ENCODE measurements at places on chromosomes 7 and 10. TPM values are rescaled to one million over a fixed set of nuclear protein-coding genes. Genes with fewer than 3 reads are reported as not detected.

SSC4D gene
- 0.64 TPM for total RNA-seq

SPDYE6 gene
- total RNA-seq, result not detected

CEP55 gene
- 35.0 TPM for total RNA-seq

CFAP70 gene
- total RNA-seq, result 0.43 TPM

SLC18A3 gene
- total RNA-seq, result under 0.01 TPM

VIPR2 gene
- total RNA-seq, result not detected

TUBB8 gene
- total RNA-seq, result not detected

DNA sequence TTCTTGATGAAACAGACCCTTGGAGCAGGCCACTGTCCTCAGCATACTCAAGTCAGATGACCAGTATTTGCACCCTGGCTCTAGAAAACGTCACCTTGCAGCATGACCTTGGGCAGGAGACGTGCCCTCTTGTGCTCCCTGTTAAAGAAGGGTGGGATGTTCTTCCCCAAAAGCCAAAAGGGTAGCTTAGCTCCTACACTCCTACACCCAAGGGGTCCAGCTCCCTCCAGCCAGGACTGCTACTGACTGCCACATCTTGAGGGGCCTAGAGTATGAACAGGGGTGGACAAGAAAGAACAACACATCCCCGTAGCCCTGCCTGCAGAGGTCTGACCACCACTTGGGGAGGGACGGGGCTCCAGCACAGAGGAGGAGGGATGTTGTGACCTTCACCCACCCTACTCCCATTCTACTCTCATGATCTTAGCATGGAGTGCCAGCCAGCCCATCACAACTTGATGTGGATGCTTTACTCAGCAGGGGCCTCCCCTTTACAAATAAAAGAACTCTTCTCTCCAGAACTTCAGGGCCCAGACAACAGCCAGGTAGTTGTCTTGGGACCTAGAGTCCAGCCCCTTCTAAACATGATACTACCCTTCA, 165.3 kb upstream of the ZMIZ1 start:
- no peak for DNase-seq

PRPS1L1 gene
- not detected for total RNA-seq

- DNase-seq, result no peak
These were observed 164.3 kb downstream of the FGFR2 start for GRCh38 chr10:121433965-121434364.

- DNase-seq, result no peak
These were observed 31.6 kb downstream of the GRB10 start for GRCh38 chr7:50751146-50751545.

DNA sequence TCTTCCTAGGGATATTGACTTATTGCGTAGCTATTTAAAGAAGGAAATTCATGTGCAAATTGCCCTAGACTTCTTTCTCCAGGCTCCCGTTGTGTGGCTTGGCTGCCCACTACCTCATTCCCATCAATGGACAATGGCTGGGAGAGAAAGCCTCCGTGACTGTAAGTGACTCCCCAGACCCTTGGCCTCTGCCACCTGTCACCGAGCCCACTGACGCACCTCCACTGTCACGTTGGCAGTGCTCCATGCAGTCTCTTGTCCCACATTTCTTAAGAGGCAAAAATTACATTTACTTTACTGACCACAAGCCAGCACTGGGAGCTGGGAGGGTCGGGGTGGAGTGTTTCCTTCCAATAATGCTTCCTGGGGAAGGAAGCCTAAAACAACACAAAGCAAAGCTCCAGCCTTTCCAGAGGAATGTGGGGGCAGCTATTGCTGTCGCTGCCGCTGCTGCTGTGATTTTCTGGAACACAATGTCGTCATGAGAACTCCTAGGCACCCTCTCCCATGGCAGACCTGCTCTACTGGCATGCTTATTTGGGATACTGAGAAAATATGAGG, 89.7 kb upstream of the STEAP1B start:
- peak; percentile 64 for DNase-seq

ADAM22 gene
- total RNA-seq, result 1.3 TPM

GRCh38 chr10:95423164-95424005, 132.6 kb upstream of the PDLIM1 start:
- no peak for DNase-seq

CTAGE4 gene
- total RNA-seq, result 0.43 TPM

TRIM24 gene
- 10.3 TPM for total RNA-seq

GTF2IRD2 gene
- 10.6 TPM for total RNA-seq

DNA sequence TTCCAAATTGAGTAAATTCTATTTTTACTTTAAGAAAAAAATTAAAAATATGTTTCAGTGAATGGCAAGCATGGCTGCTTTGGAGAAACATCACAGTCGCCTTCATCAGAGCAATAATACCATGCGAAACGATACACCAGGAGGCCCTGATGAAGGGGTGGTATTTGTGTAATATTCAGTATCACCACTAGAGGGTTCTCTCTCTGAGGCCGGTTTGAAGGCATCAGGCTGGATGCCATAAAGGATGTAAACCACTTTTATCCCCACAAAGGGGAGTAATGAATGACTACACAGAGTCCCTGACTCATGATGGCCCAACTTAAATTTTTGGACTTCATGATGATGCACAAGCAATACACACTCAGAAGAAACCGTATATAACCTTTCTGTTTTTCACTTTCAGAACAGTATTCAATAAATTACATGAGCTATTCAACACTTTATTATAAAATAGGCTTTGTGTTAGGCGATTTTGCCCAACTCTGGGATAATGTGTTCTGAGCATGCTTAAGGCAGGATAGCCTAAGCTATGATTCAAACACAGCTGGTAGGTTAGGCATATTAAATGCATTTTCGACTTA, 95.5 kb downstream of the PPP1R17 start:
- peak; percentile 31 for DNase-seq

DNA sequence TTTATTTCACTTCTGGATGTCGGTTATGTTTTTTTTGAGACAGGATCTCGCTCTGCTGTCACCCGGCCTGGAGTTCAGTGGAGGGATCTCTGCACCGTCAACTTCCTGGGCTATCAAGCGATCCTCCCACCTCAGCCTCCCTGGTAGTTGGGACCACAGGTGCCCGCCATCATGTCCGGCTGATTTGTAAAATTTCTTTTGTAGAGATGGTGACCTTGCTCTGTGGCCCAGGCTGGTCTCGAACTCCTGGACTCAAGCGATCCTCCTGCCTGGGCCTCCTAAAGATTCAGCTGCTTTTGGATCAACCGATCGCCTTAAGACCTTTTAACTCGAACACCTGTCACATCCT, 606 bp upstream of the RABGEF1 start:
- no peak for DNase-seq

DNA sequence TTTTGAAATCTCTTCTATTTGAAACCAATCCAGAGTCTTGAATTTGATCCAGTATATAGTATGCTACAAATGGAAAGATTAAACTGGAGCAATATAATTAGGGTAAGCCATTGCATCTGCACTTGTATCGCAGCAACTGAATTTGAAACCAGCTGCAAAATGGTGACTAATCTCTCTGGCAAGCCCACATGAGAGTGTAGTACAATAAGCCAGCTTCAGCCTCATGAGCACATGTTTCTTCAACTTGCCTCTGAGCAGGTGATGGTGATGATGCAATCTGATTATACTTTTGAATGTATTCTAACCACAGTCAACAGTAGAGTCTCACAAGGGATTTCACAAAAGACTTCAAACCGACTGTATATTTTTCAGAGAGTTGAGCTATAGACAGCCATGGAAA, 829 bp upstream of the RPA3 start:
- DNase-seq, result peak; percentile 93

GRCh38 chr7:32515890-32516550, 20.7 kb downstream of the AVL9 start:
- DNase-seq, result no peak

DNA sequence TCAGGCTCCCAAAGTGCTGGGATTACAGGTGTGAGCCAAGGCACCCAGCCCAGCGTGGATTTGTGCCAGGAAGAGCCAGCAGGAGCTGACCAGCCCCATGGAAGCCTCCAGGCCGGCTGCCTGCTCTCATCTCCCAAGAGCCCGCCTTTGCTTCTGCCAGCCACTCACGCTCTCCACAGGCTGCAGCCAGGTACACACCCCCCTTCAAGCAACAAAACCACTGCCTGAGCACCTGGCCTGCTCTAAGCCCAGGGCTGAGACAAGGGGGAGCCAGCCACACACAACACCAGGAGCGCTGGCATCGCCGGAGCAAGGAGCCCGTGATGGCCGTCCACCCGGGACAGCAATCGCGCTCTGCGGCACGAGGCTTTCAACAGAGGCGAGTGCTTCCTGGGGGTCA, 34.5 kb downstream of the MAD1L1 start:
- no peak for DNase-seq

- DNase-seq, result no peak
These were observed 779 bp downstream of the IFIT2 start for GRCh38 chr10:89302625-89303024.

DNA sequence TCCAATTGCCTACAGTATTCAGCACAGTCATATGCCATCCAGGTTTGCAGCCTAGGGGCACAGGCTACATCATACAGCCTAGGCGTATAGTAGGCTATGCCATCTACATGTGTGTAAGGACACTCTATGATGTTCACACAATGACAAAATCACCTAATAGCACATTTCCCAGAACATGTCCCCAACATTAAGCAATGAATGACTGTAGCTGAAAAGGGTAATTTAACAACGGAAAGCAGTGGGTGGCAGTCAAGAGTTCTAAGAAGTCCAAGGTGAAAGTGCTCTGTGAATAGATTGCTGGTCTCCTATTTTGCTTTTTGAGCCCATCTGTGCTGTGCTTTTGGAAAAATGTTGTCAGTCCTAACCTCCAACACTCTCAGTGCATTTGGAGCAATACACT, 162.6 kb downstream of the KLF6 start:
- DNase-seq, result no peak

PRR15 gene
- 1.3 TPM for total RNA-seq

GRCh38 chr10:127618797-127619196, 69.7 kb downstream of the NPS start:
- no peak for DNase-seq

WNT8B gene
- total RNA-seq, result not detected

OR2A7 gene
- total RNA-seq, result 0.32 TPM

PRLHR gene
- total RNA-seq, result not detected

- DNase-seq, result no peak
These were observed 5.8 kb downstream of the FLNC start for GRCh38 chr7:128835790-128836641.

ENO4 gene
- under 0.01 TPM for total RNA-seq

DNA sequence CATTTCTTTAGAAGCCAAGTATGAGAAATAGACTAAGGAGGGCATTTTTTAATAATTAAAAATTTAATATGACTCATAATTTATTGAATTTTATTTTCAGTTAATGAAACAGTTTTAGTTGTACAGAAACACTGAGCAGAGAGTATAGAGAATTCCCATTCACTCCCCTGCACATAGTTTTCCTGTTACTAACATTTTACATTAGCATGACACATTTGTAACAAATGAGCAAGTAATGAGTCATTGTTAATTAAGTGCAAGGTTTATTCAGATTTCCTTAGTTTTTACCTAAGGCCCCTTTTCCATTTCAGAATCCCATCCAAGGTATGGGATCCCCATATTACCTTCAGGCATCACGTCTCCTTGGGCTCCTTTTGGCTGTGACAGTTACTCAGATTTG, 271.5 kb upstream of the FZD8 start:
- peak; percentile 54 for DNase-seq

GRCh38 chr7:77843194-77843593, 44.6 kb downstream of the PHTF2 start:
- no peak for DNase-seq

SYCE1 gene
- total RNA-seq, result 1.6 TPM

GRCh38 chr10:70277396-70278030, 6.3 kb downstream of the NPFFR1 start:
- DNase-seq, result no peak

PON3 gene
- under 0.01 TPM for total RNA-seq

GRCh38 chr7:118436663-118437062, 212.2 kb downstream of the ANKRD7 start:
- DNase-seq, result no peak

DNA sequence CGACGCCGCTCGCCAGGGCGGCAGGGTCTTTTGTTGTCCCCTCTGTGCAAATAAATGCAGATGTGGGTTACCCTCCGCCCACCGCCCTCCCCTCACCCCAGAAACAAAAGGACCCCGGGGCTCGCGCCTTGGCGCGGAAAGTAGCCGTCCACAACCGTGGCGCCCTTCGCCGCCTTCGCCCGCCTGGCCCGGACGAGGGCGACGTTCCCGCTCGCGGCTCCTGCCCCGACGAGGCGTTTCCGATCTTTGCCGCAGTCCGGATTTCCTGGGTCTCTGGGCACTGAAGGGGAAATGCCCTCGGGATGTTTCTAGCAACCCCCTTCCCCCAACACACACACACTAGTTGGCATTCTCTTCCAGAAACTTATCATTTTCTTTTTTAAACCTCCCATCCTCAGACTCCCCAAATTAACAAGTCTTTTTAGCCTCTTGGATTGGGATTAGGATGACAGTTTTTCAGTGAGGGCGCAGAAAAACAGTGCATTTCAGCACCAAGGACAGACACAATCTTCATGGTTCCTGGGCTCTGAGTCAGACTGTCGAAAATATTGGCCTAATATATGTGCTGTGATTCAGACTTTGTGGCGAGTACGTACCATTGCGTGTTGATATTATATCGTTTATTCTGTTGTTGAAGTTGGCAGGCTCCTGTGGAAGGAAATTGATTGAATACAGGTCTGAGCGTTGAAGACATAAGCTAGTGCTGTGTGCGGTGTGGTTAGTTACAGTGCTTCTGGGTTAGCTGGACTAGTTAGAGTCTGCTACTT, 771 bp downstream of the PHYHIPL start:
- peak; percentile 55 for DNase-seq

DNA sequence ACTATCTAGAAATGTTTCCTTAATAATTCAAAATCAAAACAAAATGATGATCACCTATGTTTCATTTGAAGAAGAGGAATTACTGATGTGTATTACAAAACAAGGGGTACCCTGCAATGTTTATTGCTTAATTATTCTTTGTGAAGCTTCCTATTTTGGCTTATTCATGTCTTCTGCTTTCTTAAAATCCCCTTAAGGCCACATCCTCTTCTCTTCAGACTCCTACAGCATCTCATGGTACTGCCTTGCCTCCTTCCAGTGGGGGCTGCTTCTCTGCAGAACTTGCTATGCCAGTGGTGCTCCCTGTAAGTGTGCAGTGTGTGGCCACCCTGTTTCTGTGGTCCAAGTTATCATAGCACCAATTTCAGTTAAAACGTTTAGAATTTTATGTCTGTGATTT, 35.0 kb downstream of the CCDC146 start:
- DNase-seq, result no peak

TYSND1 gene
- total RNA-seq, result 12.1 TPM

SNX10 gene
- 1.9 TPM for total RNA-seq

SLC13A1 gene
- not detected for total RNA-seq

- DNase-seq, result peak; percentile 68
These were observed 41.8 kb downstream of the FAM20C start for GRCh38 chr7:234051-234707.
